NCI-H2081 treated with DMSO at 0.1 percent for 48 hours (cell line): ENCODE measurements at places on chromosomes 16 and 17.

DNA sequence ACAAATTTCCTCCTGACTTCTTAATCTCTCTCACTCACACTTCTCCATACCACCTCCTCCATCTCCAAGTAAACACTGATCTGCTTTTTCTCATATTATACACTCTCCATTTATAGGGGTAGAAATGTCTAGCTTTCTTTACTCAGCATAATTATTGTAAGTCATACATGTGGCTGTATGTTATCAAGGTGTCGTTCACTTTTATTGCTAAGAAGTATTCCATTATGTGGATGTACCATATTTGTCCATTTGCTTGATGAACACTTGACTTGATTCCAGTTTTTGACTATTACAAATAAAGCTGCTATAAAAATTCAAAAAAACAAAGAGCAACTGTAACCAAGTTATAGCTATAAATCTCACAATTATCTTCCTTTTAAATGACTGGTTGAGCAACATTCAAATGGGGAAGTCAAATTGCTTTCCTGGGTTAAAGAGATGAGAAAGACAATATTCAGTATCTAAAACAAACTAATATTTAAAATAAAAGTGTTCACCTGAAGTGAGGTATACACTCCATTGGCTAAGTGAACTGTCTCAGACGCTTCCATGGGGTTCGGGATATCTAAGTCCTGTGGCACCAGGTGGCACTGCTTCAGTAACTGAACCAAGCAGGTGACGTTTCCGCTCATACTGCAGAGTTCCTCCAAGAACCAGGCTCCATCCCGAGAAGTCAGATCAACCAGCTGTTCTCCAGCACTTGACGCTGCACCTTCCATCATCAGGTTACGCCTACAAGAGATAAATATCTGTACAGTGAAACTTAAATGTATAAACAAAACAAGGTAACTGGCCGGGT lies 32.6 kb upstream of the ARL6IP1 start:
- DNase-seq, result no peak

GRCh38 chr17:77377710-77378235 lies 237.0 kb downstream of the SEC14L1 start:
- DNase-seq, result no peak

GRCh38 chr16:50917950-50918703 lies 176.2 kb downstream of the CYLD start:
- no peak for DNase-seq

GRCh38 chr16:82094942-82095540 lies 60.0 kb downstream of the HSD17B2 start:
- no peak for DNase-seq

GRCh38 chr16:30490210-30490609 lies 17.7 kb downstream of the ITGAL start:
- DNase-seq, result no peak

DNA sequence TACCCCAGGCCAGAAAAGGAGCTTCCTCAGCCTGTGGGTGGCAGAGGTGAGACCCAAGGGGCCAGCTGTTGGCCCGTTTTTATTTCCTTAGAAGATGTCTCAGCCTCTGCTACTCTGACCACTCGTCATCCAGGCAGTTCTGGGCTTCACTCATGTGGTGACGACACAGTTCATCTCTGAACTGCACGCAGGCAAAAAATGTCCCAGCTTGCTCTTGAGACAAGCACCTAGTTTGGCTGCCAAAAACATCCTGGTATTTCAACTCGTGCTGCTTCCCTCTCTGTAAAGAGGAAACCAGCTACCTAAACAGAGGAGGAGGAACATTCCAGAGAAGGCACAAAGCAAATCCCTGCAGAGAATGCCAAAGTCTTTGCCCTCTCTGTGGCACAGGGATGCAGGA lies 125.7 kb downstream of the XYLT1 start:
- no peak for DNase-seq

DNA sequence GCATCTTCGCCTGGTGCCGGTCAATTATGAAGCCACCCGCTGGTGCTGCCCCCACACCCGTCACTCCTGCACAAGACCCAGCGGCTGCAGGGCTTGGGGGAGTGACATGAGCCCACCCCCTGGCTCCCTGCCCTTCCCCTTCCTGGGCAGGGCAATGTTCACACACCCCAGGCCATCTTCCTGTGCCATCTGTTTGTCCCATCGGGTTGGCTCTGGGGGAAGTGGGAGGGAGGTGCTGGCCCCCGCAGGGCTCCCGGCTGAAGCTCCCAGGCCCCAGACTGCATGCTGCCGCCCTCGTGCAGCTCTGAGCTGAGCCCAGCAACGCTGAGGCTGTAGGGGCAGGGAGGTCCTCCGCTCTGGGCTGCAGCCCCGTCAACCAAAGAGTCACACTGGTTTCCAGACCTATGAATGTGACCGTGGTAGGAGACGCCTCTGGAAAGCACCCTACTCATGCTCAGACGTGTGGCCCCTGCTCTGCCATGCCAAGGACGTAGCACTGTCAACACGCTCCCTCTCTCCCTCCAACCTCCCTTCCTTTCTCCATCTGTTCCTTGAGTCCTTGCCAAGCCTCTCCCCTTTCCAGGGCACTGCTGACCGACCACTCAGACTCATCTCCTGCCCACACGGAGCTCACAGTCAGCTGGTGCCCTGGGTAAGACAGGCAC lies 140.4 kb downstream of the ENGASE start:
- DNase-seq, result no peak

- DNase-seq, result no peak
Measured at GRCh38 chr17:2289878-2290478, 13.6 kb downstream of the SMG6 start.

DNA sequence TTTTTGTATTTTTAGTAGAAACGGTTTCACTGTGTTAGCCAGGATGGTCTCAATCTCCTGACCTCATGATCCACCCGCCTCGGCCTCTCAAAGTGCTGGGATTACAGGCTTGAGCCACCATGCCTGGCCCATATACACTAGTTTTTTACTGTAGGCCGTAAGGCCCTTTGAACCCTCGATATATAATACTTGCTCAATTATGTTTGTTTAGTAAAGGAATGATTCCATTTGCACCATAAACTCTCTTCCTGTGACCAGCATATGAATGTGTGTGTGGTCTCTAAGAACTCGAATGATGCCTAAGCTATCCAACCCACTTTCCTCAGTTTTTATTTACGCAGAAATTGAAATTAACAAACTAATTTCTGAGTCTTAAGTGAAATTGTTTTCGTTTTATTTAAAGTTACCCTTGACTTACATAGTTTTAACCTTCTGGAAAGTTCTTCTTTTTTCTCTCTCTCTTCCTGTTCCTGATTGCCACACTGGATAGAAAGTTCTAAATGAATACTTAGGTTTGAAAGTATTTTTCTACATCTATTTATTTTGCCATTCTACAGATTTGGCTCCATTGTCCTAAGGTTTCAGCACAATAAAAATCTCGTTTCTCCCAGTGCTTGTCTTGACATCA lies 37.9 kb downstream of the PIGL start:
- no peak for DNase-seq

DNA sequence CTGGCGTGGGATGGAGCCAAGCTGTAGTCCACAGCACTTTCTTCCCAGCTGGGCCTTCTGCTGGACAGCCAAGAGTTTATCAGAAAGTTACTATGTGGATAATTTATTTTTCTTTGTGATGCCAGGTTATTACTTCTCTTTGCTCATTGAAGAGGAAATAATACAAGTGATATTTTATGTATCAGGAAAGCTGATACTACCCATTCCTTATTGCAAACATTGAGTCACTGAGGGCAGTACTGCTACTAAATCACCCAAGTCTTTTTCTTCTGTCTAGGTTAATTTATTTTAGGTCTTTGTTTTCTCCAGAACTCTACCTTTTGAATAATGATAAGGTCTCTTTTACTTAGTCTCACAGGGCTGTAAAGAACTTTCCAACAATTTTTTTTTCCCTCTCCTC lies 8.3 kb downstream of the NUP93 start:
- DNase-seq, result no peak

GRCh38 chr16:4420505-4421105 lies 4.2 kb upstream of the CORO7 start:
- DNase-seq, result no peak

GRCh38 chr17:63552211-63552610 lies 1.9 kb downstream of the DCAF7 start:
- no peak for DNase-seq

- no peak for DNase-seq
Measured at GRCh38 chr16:84246679-84247077, 6.9 kb upstream of the KCNG4 start.

- DNase-seq, result no peak
Measured at GRCh38 chr17:78128551-78129350, at the start of gene TMC6. TSS of gene TMC6 (minus strand) at chr17:78128755. CDS start at chr17:78126832, 1,923 bp downstream.
